K562 (cell line): ENCODE measurements at places on chromosomes 2 and 18. TPM values are rescaled to one million over a fixed set of nuclear protein-coding genes. Genes with fewer than 3 reads are reported as not detected.

DNA sequence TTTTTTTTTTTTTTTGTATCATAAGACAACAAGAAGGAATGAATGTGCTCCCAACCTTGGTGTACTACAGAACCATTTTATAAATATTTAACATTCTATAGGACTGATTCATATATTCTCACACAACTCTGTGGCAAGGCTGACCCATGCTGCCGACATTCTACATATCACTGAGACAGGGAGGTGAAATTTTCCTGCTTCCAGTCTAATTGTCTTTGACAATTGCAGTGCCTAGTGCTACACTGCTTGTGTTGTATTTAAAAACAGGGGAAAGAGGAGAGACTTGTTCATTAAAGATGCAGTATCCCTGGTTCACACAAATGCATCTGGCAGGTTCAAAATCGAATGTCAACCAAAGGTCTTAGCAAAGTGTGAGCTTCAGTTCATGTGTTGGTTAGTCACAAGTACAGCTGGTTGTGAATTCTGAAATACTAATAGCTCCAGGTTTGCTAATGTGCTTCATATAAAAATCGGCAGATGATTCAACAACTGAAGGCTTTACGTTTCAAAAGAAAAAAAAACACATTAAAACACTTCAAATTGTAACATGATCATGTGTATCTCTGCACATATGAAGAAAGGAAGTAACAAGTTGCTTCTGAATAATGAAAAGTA lies 130.8 kb downstream of the FIGN start:
- DNase-seq = no peak

DNA sequence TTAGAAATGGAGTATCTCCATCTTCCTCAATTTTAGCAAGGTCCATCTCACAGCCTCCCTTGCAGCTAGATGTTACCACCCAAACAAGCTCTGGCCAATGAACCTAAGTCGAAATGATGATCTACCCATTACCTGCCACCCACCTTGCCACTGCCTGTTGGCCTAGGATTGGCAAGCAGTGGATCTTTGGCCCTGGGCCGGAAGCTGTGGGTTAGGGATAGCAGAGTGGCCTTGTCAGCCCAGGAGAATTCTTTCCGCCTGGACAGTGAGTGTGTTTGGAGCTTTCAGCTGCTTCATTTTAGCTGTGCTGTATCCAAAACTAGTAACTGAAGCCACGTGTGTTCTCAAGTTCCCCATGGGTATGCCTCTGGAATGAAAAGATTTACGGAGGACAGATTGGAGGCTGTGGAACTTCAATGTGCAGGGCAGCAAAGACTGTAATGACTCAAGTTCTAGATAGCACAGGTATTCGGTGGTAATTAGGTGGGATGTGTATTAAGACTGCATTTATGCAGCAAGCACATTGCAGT lies 7.7 kb upstream of the PARD6G start:
- DNase-seq = no peak

Gene SPIRE1
- polyA plus RNA-seq = 8.0 and 8.1 TPM in 2 replicates

Gene ESCO1
- polyA plus RNA-seq = 15.7 and 16.7 TPM in 2 replicates
